ENCODE measurements at places on chromosomes 2 and 18.
A peak's percentile ranks its signal among the peaks of the same experiment; 100 is the strongest.

DNA sequence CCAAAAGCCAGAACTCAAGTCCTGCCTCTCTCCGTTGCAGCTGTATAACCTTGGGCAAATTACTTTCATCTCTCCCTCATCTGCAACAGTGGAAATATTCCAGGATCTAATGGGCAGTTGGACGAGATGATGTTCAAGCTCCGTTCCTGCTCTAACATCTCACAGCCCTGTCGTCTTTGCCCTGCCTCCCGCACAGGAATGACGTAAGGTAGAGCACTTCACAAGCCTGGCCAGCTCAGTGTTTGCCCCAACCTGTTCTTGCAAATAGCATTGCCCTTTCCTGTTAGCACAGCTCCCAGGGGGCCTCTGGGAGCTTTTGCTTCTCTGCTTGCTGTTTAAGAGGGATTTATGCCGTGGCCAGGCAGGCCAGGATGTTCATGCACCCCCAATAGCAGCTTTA lies 107.9 kb downstream of the KLHL29 start:
- DNase-seq: no peak

DNA sequence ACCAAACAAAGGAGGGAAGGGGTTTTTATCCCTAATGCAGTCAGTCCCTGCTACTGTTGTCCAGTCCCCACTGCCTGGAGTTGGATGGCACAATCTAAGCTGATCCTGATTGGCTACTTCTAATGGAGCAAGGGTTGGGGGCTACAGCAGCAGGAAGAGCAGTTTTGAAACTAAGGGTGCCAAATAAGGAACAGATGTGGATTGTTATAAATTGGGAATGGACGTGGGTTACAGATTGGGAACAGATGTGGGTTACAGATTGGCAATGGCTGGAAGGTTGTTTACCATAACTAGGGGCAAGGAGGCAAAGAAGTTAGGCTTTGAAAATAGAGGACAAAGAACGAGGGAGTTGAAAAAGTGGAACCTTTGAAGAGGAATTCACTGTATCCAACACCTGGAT lies 16.0 kb upstream of the PROM2 start:
- no peak for DNase-seq

- DNase-seq: no peak
Observed at GRCh38 chr2:122329278-122329677, 573.8 kb downstream of the TSN start.

- DNase-seq: no peak
Observed at GRCh38 chr2:5978131-5978751, 286.1 kb downstream of the SOX11 start.

DNA sequence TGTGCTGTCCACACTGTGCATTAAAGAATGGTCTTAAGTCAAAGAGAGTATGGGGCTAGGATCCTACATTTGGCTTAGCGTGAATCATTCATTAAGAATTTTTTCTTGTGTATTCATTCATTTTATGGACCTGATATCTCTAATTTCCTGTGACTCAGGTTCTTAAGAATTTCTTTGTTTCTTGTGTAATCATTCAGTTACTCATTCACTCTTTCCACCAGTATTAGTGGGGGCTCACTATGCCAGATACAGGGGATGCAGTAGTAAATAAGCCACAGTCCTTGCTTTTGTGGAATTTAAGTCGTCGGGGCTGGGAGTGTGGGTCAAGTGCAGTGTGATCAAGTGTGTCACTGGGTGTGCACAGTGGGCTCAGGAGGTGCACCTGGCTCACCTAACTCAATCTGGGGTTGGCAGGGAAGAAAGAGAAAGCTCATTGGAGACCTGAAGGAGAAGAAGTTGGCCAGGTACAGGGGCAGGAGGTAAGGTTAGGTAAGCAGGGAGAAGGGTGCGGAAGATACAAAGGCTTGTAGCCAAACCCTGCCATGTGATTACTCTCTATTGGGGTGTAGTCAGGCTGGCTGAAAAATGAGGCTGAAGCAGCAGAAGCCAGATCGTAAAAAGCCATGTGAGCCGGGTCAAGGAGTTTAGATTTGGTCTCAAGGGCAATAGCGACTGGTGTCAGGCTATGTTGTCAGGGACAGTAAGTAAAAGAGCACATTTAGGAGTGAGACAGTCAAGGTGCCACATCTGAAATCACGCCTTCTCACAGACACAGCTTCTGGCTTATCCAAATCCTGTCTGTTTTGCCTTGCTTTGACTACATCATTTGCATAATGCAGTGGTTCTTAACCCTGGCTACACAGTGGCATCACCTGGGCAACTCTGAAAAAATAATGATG lies 67.2 kb downstream of the KCTD1 start:
- DNase-seq: peak; percentile 84

DNA sequence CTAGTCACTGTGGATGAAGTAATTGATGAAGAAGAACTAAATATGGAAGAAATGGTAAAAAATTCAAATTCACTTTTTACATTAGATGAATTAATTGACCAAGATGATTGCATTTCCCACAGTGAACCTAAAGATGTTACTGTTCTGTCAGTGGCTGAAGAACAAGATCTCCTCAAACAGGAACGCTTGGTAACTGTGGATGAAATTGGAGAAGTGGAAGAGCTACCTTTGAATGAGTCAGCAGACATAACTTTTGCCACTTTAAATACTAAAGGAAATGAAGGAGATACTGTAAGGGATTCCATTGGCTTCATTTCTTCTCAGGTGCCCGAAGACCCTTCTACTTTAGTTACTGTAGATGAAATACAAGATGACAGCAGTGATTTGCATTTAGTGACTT lies 26.6 kb upstream of the DYSF start:
- no peak for DNase-seq

DNA sequence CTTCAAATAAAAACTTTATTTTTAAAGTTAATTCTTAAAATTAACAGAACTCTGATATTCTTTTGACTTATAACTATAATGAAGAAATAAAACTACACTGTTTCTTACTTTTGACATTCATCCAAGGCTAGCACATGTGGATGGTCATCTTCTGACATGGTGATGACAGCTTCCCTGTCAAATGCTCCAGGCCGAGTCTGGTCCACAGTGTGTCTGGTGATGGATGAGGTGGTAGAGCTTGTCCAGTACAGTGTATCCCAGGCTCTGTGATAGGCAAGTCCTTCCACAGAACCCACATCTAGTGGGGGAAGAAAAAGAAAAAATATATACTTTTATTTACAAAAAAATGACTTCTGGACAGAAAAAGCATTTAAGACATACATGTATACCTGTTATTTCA lies 1529.5 kb downstream of the LRP1B start:
- DNase-seq: no peak

GRCh38 chr2:17759805-17760204 lies 5.9 kb downstream of the GEN1 start:
- DNase-seq: no peak

GRCh38 chr2:44826601-44827000 lies 114.9 kb upstream of the SIX3 start:
- DNase-seq: no peak

DNA sequence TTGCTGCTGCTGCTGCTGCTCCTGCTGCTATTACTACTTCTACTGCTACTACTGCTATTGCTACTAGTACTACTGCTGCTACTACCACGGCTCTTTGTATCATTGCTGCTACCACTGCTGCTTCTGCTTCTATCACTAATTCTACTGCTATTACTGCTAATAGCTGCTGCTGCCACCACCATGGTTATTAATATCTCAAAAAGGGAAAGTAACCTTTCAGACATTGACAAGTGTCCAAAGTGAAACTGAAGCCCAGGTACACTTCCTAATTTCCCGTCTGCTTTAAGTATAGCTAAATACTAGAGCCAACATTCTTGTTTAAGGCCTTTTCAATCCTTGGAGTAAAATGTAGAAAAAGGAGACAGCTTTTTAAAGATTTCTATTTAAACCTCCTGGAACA lies 45.4 kb upstream of the EHBP1 start:
- no peak for DNase-seq

GRCh38 chr2:189566046-189566445 lies 14.5 kb downstream of the SLC40A1 start:
- no peak for DNase-seq

DNA sequence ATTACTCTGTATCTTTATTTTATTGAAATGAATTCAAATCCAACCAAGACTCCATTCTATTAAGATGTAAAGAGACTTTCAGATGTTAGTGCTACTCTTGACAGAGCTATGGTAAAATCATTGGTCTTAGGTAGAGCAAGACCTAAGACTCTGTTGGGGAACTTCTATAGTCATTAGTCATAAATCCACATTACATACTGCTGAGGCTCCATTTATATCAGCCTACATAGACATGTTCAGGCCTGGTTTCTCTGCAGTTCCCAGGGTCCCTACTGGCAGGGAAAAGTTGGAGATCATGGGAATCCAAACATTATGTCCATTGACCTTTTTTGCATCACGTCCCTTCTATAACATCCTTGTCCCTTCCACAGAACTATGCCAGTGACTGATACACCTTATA lies 580.4 kb upstream of the ZEB2 start:
- DNase-seq: no peak

DNA sequence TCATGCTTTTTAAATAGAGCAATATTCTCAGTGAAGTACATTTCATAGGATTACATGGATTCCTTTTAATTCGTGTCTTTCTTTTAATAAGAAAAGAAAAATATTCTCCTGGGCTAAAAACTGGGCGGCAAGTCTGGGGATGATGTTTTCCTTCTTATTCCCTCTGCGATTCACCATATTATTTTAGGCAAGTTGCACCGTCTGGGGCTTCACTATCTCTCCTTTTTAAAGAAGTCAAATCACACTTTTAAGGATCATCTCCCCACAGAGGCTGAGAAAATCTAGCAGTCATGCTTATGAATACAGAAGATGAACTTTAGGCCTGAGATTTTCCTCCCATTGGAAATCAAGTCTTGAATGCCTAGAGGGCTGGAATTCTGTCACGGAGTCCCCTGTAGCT lies 104.1 kb downstream of the COPS8 start:
- no peak for DNase-seq

GRCh38 chr2:9975805-9976447 lies 24.4 kb downstream of the GRHL1 start:
- peak; percentile 78 for DNase-seq

DNA sequence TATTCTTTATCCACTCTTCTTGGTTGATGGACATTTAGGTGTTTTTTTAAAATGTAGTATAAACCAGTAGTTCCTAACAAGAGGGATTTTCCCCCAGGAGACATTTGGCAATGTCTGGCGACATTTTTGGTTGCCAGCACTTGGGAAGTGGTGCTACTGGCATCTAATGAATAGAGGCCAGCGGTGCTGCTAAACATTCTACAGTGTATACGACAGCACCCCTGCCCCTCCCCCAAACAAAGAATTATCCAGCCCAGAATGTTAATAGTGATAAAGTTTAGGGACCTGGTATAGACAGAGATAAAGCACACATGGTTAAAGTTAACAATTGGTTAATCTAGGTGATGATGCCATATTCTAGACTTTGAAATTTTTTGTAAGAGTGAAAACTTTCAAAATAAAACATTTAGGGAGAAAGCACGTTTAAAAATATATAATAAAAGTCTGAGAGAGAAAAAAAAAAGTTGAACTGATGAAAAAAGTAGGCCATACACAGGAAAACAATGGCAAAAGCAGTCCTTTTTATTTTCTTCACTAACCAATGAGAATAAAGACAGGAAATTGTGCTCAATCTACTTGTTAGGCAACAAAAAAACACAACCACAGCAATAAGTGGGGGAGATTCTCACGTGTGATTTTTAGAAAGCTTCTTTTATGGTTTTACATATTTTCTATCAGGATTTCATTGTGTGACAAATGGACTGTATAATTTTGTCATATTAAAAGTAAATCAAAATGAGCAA lies 14.8 kb downstream of the FBXO48 start:
- DNase-seq: no peak

- no peak for DNase-seq
Observed at GRCh38 chr2:238423561-238424312, 3.0 kb upstream of the ASB1 start.

GRCh38 chr18:22683786-22684185 lies 249.3 kb upstream of the RBBP8 start:
- DNase-seq: no peak
